ENCODE measurements at places on chromosomes 5 and 9.

GRCh38 chr9:116952436-116952810 lies 265.3 kb downstream of the TRIM32 start:
- DNase-seq = no peak

DNA sequence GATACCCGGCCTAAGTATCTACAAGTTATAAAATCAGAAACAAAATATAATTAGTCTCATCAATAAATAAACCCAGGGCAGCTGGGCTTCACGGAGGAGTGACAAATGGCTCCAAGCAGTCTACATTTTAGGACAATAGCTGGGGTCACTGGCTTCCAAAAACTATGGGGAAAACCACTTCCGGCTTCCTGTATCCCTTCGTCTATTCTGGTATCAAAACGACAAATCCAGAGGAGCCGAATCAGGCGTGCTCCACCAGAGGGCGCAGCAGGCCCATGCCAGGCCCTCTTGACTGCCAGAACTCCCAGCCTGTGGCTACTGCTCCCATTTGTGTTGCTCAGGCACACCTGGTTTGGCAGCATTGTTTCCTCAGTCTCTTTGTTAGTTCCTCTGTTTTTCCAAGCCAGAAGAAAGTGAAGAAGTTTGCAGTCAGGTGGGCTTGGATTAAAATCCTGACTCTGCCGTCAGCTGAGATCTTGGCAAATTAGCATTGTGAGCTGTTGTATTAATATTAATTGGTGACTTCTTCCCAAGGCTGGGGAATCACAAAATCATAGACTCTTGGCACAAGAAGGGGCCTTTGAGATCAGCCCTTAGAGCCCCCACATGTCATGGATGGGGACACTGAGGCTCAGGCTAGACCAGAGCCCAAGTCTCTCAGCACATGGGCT lies 11.6 kb upstream of the RAB14 start:
- DNase-seq = peak; percentile 30

GRCh38 chr5:103367702-103368101 lies 109.1 kb downstream of the MACIR start:
- no peak for DNase-seq

DNA sequence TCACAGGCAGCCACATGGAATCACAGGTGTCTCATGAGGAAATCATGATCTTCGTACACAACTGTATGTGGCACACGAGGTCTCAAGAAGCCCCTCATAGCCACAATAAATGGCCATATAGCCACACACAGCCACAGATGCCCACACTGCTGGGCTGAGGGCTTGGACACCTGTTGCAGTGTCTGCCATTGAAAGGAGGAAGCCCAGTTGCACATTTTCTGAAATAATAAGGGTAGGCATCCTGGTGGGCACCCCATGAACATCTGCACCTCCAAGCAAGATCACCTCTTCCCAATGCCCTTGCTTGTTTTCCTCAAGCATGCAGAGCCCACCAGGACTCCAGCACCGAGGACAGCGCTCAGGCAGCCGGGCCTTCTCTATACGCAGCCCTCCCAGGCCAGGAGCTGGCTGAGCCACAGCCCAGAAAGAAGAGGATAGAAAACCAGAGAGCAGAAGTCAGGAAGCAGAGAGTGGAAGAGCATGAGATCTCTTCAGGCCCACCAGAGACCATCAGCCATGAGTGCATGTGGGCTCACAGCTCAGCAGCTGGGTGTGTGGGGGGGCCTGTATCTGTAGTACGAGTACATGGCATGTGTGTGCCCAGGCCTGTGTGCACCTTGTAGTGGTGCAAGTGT lies 1.0 kb upstream of the ACSL6 start:
- no peak for DNase-seq

- DNase-seq = no peak
Observed at GRCh38 chr9:130633336-130634190, 30.8 kb upstream of the PRDM12 start.

DNA sequence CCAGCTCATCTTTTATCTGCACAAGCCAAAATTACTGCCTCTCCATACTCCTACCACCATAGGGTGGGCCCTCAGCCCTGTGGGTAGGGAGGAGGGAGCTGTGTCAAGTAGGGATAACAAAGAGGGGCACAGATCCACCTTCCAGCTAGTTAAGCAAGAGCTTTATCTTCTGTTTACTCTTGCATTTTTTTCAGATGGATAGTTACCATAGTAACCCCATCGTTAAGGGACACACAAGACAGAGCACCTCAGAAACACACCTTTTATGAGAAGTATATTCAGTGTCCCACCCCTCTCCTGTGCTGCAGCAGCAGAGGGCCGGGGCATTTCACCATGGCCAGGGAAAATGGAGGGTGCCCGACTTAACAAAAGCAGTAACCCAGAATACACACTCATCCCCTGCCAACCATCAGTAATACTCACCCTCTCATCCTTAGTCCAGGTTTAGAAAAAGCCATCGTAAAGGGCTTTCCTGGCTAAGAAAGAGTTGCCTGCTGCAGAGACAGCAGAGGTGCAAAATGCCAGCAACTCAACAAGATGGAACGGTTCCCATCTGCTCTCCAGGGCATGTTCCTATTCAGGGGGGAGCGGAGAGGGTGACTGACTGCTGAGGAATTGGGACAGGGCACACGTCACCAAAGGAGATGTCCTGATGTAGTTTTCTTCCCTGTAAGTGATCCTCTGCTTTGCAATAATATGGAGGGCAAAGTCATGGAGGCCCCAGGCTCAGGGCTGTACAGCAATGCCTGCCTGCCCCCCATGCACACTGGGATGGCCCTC lies 25.1 kb downstream of the MACROH2A1 start:
- no peak for DNase-seq

- DNase-seq = no peak
Observed at GRCh38 chr5:20420991-20421595, 433.1 kb upstream of the CDH18 start.

- DNase-seq = no peak
Observed at GRCh38 chr5:172123269-172123692, 64.7 kb downstream of the STK10 start.

DNA sequence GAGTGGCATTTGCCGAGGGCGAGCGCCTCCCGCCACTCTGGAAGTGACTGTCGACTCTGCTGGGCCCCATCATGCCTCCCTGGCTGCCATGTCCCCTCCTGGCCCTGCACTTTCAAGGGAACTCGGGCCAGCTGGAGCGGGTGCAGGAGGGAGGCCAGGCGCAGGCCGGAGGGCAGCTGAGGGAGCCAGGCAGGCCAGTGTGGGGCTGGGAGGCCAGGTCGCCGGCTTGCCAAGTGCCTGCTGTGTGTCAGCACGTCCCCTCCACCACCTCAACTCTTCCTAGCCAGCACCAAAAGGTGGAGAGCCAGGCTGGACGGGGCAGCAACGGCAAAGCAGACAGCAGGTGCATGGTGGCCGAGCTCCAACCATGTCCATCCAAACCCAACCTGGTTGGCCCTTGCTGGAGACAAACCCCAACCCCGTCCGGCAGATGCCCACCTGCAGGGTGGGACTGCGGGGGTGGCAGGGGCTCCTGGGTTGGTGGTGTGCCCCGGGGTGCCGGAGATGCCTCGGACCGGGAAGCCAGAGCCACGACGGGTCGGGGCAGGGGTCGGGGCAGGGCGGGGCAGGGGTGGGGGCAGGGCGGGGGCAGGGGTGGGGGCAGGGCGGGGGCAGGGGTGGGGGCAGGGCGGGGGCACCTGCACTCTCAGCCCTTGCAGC lies 36.5 kb upstream of the EGFL7 start:
- DNase-seq = no peak

GRCh38 chr5:45440466-45440865 lies 255.7 kb downstream of the HCN1 start:
- no peak for DNase-seq

DNA sequence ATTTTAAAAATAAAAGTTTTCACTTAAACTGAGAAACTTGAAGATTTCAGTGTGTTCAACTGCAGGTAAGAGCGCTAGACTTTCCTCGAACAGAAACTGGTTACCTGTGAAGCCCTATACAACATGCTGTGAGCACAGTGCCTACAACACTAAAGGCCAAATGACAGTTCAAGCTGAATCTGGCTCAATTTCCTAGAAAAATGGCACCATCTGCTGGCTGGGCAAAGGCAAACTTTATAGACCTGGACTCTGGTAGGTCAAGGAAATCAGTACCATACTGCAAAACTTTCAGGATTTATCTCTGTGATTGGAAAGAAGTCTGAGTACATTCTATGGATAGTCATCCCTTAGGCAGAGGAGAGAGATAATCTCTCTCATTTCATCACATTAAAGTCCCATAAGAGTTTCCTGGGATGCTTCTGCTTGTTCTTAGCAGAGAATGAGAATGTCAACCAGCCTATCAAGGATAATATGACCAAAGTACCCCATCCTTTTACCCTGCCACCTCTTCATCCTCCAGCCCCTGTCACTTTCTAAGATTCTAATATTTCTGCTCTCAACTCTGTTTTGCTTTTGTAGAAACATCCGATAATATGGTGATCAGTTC lies 31.8 kb upstream of the FOXB2 start:
- no peak for DNase-seq

DNA sequence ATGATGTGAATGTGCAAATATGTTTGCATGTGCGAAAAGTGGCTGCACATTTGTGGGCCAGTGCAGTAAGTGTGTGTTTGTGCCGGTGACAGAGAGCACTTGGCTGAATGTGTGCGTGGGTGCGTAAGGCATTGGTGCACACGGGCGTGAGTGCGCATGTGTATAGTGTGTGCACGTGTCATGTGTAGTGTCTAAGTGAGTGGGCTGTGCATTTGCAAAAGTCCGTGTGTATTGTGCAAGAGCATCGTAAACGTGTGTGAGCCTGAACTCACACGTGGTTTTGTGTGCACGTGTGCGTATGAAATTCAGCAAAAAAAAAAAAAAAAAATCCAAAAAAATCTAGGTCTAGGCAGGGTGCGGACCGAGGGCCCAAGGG lies 6.5 kb upstream of the EBF1 start:
- DNase-seq = no peak
